ENCODE measurements at places on chromosomes 3 and 15.

DNA sequence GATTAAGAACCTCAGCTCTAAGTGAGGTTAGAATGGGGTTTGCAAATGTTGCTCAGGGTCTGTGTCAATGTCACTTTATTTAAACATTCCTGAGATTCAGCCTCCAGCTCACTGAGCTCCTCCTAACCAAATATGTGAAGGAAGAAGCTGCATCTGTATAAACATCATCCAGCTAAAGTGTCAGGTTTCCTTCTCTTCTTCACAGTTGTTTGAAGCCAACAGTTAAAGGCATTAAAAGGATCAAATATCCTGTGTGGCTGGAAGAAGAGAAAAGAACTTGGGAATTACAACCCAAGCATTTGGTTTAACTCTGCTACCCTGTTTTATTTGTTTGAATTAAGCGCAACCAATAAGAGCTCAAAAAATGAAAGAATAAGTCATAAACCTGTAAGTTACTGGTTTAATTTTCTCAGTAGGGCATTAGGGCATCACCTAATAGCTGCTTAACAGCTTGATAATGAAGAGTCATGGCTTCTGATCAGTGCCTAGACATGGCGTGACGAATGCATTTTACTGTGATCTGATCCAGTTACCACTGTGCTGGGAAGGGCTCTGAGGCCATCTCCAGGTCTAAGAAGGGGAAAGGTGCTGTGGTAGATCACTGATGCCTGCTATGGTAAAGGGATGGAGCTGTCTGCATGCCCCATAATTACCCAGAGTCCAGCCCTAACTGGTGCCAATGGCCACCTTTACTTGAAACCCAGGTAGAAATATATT, 165.7 kb upstream of the TSC22D2 start:
- DNase-seq = no peak

DNA sequence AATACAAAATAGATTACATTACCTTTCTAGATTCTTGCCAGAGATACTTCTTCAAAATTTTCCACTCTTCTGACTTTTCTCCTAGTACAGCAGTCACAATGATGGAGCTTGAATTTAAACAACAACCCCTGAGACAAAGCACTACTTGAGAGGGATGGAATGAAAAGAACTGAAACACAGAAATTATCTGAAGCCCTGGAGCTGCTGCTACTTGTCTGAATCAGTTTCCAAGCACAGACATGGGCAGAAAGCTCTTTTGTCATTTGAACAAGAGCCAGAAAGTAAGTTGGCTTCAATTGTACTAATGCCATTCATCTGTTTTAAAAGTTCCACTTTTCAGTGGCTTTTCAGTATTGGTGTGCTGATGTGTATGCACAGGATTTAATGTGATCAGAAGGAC, 718.5 kb upstream of the ARPP21 start:
- no peak for DNase-seq

DNA sequence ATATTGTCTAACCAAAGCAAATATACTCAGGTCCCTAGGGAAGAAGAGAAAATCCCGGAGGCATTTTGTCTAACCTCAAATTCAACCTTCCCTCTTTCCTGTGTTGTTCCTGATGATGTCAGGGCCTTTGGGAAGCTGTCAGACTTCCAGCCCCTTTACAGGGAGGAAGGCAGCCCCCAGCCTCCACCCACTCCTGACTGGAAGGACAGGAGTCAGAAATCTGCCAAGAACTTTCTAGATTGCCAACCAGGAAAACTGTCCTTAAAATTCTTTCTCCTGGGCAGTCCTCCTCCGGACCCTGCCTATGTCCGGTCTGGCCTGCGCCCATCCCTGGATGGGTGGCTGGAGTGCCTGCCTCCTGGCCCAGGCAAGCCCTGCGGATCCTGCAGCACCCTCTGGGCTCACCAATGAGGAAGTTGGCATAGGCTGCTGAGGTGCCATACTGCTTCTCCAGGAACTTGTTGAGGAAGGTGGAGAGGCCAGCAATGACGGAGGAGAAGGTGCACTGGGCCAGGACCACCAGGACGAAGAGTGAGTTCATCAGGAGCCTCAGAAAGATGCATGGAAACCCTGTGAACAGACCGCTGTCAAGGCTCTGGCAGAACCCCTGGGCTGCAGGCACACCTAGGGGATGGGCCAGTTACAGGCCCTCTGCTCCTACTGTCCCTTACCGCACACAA, 52.6 kb upstream of the RAB6B start:
- no peak for DNase-seq

GRCh38 chr15:45338417-45338816, 39.9 kb downstream of the GATM start:
- DNase-seq = no peak

DNA sequence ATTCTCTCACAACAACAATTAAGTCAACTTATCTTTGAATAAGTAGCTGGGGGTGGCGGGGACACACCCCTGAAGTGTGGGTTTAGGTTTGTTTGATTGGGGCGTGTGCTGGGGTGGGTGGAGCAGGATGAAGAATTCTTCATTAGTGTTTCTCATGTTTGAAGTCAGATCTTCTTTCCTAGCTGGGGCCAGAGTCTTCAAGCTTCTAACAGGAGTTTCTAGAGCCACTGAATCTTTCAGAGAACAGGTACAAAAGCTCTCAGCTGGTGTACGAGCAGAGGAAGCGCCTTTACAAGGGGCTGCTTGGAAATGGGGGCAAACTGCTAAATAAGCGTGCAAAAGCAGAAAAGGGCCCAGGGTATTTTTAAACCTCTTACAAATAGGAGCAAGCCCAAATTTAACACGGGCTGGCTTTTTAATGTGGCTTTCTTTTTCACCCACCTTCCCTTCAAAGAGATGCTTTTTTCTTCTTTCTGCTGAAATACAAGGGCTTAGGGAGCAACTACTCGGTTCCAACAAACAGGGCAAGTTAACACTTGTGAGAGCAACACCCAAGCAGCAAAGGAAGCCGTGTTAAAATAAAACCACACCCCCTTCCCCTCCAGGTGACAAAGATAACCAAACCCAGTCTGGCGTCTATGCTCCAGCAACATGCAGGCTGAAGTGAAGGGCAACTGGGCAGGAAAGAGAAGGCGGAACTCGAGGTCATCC, 86.9 kb upstream of the RASGRP1 start:
- DNase-seq = no peak

- no peak for DNase-seq
These were observed 22.3 kb upstream of the SFMBT1 start for GRCh38 chr3:53068176-53068575.

DNA sequence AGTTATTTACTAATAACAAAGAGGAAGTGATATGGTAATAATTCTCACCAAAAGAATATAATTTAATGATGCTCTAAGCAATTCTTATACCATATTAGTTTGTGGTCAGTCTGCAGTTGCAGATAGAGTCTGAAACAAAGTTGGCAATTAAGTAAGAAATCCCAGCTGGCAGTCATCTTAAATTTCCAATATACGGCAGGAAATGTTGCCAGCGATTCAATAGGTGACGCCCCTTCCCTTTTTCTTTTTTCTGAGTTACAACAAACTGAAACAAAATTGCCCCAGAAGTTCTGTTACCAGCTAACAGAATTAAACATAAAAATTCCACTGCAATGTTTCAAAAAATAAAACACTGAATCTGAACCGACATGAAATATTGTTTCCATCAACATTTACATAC, 26.7 kb downstream of the LRRFIP2 start:
- DNase-seq = no peak

DNA sequence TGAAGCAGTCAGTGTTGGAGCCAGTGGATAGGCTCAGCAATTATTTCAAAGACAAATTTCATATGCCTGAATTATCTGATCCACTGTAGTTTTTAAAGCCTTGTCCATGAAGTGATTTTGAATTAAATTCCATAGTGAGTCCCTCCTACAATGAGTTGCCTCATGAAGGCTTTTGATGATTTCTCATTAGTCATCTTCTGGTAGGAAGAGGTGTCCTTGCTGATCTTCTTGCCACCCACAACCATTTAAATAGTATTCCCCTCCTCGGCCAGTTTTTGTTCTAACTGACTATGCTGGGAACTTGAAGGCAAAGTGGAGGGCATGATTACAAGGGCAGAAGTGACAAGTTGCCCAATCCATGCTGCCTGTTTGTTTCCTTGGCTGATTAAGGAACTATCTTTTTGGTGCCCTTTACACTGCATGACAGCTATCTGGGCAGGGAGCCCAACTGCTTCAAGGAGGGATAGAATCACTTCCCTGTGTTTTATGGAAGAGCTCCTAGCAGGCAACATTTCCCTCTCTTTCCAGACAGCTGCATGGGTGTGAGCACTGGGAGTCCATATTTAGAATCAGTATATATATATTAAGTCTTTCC, 617.5 kb downstream of the ZPLD1 start:
- no peak for DNase-seq

DNA sequence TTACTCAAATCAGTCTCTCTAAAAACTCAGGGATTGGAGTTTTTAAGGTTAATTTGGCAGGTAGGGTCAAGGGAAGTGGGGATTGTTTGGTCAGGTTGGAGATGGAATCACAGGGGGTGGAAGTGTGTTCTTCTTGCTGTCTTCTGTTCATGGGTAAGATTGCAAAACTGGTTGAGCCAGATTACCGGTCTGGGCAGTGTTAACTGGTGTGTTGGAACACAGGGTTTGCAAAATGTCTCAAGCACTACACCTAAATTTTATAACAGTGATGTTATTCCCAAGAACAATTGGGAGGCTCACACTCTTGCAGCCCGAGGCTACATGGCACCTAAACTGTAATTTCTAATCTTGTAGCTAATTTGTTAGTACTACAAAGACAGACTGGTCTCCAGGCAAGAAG, 425.4 kb downstream of the PLOD2 start:
- DNase-seq = no peak

- DNase-seq = no peak
These were observed 345.7 kb upstream of the RBMS3 start for GRCh38 chr3:28935146-28935545.

GRCh38 chr3:116524453-116525210, 79.3 kb upstream of the LSAMP start:
- no peak for DNase-seq

- DNase-seq = no peak
These were observed 205.0 kb downstream of the UBE3A start for GRCh38 chr15:25233766-25234350.

- no peak for DNase-seq
These were observed 52.7 kb upstream of the ATOSA start for GRCh38 chr15:52731732-52732470.

DNA sequence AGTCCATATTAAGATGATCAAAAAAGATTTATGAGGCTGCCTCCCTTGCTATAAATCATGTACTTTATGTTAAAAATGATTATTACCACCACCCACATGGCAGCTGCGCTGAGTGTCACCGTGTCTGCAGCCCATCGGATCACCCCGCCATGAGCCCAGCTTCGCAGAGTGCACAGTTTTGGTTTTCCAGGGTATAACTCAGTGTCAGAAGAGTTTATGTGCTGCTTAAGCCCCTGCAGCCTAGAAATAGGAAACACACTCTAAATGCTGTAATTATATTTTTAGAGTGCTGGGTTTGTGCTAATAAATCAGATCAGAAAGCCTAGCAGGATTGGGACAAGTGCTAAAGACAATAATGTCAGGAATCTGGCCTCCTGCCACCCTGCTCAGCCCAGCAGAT, 54.7 kb upstream of the ONECUT1 start:
- DNase-seq = no peak

- DNase-seq = no peak
These were observed 3.8 kb downstream of the CALML4 start for GRCh38 chr15:68201153-68201878.

DNA sequence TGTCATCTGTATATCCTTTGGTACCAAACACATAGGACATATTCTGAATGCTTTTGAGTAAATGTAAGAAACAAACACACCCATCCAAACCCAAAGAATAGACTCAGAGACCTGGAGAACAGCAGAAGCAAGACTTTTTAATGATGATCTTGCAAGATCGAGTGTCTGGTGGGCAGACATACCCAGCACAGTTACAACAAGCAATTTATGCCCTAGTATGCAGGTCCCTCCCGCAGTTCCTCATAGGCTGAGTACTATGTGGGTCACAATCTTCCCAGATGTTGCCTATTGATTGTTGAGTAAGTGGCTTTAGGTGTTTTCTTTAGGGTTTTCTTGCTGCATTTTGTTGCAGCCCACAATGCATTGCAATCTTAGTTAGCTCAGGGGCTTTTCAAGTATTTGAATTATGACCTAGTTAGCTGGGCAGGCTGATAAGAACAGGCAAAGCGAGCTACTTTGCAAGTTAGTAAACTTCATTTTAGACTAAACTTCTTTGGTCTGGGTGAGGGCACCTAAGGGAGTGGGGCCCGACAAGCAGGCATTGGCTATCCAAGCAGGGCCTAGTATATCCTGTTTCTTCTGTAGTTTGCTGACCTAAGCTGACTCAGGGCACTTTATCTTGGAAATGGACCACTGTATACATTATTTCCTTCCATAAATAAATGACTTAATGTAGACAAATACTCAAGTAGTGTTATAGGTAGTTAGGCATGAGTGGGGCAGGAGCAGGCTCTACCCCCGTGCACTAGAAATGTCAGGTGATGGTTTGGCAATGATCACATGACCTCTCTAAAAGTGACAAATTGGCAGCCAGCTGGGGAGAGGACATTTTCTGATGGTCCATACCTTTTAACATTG, 87.3 kb upstream of the LIPC start:
- no peak for DNase-seq

GRCh38 chr3:154137036-154137435, 15.8 kb downstream of the ARHGEF26 start:
- DNase-seq = no peak

DNA sequence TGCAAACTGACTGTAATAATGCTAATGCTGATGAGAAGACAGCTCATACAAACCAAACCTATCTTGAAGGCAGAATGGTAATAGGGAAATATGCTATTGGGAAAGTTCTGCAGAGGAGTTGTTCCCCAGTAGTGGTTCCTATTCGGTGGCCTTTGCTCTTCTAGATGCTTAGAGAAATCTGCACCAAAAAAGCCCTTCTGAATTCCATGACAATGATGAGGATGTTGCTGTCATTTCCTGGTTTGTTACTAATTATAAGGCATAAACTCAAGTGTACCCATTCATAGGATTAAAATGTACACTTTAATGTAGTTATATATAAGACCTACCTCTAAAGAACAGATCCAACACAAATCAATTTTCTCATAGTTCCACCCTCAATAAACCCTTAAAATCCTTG, 30.1 kb downstream of the TOMM70 start:
- DNase-seq = no peak

DNA sequence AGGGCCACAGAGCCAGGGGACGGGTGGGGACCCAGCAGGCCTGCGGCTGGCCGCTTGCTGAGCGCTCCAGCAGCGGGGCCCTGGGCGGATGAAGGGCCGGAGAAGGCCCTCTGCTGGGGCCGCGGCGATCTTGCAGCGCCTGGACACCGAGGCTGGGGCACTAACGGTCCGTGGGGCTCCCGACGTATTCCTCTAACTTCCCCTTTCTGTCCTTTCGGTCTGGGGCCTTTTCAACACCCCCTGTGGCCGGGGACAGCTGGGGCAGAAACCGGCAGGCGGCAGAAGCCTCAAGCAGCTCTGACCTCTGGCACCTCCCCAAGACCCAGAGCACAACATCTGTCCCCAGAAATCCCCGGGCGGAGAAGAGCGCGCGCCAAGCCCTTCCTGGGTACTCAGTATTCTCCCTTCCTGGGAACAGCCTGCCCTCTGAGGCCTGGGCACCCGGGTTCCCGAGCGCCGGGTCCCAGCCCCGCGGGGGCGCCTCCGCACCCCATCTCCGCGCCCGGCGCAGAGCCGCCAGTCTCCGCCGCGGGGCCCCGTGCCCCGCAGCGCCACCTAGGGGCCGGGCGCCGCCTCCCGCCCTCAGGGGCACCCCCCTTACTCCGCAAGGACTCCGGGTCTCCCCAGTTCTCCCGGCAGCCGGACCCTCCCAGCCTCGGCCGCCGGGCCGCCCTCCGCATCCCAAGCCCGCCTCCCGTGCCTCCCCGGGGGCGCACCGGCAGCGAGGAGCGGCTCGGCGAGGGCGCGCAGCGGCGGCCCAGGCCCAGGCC, 582 bp upstream of the SLCO3A1 start:
- DNase-seq = peak; percentile 45

- DNase-seq = no peak
These were observed 9.9 kb downstream of the MYD88 start for GRCh38 chr3:38148311-38148882.
